ENCODE measurements at places on chromosomes 6 and 20.

- DNase-seq = no peak
Observed at GRCh38 chr20:36390719-36391415, 84.7 kb downstream of the DLGAP4 start.

DNA sequence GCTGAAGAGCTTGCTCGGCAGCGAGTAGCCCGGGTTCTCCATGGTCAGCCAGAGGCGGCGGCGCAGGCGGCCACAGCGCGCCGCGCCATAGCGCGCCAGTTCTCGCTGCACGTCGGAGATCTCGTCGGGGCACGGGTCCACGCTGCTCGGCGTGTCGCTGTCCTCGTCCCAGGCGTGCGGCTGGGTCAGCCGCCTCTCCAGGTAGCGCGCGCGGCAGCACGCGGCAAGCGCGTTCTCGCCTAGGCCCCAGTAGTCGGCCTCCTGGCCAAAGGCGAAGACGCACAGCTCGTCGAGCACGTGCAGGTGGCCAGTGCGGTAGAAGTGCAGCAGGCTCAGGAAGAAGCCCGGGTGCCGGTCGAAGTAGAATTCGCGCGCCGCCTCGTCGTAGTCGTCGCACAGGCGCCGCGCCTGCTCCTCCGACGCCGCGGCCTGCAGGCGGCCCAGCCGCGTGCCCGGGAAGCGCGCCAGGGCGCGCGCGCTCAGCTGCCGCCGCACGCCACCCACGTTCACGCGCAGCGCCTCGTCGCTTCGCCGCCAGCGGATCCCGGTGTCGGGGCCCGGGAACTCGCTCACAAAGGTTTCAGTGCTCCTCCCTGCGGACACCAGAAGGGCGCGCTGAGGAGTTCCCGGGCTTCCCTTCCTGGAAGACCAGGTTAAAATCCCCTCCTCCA, 2.7 kb downstream of the KCNS1 start:
- no peak for DNase-seq

DNA sequence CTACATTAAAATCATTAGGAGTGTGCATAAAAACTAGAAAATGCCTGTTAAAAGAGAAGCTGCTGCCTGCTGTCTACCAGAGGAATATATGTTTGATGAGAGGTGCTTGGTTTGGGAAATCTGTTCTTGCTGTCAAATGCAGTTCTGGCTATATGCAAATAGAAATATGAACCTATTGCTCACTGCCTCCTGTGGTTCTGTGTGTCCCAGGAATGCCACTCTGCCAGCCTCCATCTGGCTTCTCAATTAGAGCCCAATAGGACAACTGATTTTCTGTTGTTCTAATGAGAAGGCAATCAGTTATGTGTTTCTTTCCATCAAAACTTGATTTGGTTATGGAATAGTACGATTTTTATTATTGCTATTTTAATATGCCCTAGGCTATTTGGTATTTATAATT, 759.7 kb downstream of the HDGFL1 start:
- DNase-seq = no peak

DNA sequence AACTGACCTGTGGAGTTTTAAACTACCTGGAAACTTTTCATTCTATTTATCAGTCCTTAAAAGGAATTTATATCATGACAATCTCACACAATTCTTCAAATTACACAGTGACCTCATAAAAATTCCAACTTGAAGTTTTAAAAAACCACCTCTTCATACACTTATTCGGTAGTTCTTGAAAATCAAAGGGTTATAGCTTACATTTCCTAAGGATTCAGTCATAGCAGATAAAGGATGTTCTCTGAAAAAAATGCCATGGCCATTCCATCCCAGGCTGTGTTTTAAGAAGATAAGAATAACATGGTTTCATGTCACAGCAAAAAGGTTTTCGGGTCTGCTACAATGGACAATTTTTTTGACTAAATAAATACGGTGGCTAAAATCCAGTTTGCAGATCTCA, 41.2 kb downstream of the GOPC start:
- DNase-seq = no peak

DNA sequence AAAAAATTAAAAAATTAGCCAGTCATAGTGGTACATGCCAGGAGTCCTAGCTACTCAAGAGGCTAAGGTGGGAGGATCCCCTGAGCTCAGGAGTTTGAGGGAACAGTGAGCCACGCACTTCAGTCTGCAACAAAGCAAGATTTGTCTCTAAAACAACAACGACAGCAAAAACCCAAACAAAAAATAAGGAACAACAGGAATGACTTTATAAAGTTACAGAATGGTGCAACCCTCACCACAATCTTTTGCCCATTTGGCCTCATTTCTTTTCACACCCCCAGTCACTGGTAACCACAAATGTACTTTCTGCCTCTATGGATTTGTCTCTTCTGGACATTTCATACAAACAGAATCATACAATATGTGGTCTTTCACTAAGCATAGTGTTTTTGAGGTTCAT, 16.7 kb upstream of the ZFAND3 start:
- no peak for DNase-seq

GRCh38 chr20:38057351-38057972, 23.9 kb downstream of the RPRD1B start:
- peak; percentile 19 for DNase-seq

DNA sequence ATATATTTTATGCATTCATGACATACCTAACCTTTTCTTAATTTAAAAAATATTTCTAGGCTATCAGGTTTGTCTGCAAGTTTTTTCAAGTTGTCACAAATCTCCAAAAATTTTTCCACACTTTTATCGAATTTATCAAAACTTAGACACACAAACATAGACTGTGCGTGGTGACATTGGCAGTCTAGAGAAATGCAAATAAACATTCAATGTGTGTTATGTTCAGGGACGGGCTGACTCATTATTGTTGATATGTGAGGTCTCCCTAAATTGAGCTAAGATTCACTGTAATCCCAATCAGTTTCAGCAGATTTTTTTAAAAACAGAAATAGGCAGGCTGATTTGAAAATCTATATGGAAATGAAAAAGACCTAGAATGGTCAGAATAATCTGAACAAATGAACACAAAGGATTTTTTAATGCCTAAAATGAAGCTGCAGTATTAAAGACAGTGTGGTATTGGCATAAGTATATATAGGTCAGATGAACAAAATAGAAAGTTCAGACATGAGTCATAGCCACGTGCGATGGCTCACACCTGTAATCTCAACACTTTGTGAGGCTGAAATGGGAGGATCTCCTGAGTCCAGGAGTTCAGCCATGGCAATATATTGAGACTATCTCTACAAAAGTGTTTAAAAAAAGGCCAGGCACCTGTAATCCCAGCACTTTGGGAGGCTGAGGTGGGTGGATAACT, 19.2 kb downstream of the BLTP3A start:
- DNase-seq = no peak

DNA sequence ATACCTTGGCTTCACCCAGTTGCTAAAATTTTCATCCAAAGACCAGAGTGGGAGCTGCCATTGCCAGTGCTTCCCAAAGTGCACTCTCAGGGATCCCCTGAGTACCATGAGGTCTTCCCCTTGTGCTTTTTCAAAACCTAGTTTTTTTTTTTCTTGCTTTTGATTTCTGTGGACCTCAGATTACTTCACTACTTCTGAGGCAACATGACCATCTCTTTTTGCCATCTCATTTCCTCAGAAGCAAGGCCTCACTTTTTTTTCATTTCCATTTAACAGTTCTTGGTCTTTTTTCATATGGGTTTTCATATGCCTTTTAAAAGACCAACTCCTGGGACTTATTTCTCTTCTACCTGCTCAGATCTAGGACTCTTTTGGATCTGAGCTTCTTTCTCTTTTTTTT, 64.1 kb upstream of the MMS22L start:
- DNase-seq = no peak
